ENCODE measurements at places on chromosomes 11 and 22. TPM values are rescaled to one million over a fixed set of nuclear protein-coding genes. Genes with fewer than 3 reads are reported as not detected.
A peak's percentile ranks its signal among the peaks of the same experiment; 100 is the strongest.

DNA sequence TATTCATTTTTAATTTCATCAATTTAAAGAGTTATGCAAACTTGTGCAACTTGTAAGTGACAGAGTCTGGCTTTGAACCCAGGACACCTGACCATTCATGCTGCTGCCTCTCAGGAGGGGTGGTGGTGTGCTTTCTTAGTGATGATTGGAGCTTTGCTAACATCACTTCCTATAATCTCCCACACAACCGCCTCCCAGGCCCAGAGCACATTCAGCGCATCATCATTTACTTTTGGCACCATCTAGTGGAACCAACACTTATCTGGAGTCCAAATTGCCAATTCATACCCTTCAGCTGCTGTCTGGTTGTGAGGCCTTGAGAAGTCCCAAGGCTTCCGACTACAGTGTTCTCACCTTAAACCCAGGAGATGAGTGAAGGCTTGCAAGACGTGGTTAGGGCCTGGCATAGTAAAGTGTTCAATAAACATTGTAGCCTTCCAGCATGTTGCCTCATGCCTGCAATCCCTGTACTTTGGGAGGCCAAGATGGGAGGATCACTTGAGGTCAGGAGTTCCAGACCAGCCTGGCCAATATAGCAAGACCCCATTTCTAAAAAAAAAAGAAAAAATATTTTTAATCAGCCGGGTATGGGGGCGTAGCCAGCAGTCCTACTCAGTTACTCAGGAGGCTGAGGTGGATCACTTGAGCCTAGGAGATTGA lies 1.1 kb upstream of the TTLL1 start:
- DNase-seq = peak; percentile 60

- DNase-seq = no peak
Measured at GRCh38 chr22:36029406-36029755, 757 bp upstream of the RBFOX2 start.

DNA sequence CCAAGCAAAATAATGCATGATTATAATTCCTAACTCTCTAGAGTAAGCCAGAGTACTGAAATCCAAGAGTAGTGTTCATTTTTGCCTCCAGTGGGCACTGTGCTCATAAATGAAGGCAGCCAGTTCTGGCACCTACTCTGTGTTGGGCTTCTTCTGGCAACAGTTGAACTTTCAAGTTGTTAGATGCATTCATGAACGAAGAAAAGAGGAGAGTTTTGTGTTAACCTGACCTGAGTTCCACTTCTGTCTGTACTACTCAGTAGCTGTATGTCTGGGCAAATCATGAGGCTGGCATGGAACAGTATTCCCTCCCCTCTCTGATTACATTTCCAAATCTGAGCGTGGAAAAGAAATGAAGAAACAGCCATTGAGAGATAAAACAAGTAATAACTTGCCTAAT lies 20.3 kb upstream of the TENM4 start:
- DNase-seq = no peak

DNA sequence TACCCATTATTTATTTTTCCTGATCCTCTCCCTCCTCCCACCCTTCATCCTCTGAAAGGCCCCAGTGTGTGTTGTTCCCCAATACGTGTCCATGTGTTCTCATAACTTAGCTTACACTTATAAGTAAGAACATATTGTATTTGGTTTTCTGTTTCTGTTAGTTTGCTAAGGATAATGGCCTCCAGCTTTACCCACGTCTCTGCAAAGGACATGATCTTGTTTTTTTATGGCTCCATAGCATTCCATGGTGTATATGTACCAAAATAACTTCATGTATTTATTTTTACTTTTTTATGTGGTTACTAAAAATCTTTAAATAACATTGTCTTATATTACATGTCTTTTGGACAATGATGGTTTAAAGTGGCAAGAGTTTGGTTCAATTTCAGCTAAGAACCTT lies 15.2 kb downstream of the PDGFD start:
- no peak for DNase-seq

GRCh38 chr11:75474878-75475766 lies 42.1 kb upstream of the KLHL35 start:
- DNase-seq = peak; percentile 71

The GRM5 gene
- 0.13 TPM for total RNA-seq

DNA sequence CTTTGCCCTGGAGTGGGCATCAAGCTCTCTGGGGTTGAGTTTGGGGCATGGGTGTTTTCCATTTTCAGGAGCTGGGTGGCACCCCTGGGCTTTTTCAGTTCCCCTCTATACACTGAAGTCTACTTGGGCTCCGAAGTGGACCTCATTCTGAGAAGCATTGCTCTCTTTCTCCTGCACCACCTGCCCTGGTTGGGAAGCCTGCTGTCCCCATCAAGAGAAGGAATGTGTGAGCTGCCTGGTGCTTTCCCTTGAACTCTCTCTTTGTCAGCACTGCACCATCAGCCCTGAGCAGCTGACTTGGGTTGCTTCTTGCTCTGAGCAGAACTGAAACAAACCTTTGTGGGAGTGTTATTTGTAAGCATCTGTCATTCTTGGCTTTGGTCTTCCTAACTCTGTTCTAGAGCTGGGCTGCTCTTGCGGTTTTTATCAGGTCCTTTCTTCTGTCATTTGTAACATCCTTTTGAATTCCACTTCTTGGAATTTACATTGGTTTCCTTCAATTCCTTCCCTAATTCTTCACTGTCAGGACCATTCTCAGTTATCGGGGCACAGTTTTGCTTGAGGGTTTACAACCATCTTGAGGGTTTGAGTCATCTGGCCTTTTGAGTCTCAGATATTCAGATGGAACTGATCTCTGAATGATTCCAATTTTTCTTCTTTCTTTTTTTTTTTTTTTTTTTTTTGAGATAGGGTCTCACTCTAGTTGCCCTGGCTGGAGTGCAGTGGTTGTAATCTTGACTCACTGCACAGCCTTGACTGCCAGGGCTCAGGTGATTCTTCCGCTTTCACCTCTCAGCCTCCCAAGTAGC lies 20.5 kb downstream of the UBE2L3 start:
- DNase-seq = no peak

DNA sequence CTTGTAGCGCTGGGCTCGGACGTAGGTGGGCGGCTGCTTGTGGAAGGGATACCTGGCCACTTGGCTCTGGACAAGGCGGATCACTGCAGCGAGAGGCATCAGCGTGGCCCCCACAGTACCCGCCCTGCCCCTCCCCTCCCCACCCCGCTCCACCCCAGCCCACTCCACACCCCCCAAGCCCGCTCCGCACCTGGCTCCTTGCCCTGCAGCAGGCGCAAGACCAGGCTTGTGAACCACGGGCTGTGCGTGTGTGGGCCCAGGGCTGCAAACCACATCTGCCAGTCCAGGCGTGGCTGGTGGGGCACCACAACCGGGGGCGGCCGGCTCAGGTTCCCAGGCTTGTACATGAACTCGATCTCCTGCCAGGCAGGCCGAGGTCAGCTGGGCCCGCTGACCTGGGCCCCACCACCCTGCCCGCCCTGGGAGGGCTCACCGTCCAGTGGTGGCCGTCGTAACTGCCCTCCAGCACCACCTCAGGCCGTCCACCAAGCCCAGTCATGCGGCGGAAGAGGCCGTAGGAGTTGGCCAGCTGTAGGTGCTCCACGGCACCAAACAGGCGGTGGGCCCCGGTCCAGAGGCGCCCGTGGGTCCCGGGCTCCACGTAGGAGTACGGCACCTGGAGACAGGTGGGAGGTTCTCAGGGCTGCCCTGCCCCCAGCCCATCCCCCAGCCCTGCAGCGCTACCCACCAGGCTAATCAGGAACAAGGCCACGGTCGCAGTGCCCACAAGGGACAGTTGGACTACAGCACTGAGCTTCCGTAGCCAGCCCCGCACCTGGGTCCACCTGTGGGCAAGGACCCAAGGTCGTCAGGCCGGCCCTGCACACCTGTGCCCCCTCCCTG lies 2.9 kb downstream of the LMF2 start:
- no peak for DNase-seq

DNA sequence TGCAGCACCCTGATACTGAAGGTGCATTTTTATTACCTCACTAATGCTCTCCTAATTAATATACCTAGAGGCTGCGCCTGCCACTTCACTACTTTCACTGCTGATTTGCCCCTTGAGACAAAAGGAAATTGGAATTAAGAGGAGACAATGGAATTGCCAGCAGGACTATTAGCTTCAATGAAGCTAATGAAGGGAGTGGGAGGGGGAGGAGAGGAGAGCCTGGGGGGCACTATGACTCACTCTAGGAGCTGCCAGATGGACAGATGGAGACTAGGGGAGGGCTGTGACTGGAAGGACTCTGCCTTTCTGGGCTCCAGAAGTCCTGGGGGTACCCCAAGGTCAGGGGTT lies 102.8 kb upstream of the DRD2 start:
- no peak for DNase-seq

DNA sequence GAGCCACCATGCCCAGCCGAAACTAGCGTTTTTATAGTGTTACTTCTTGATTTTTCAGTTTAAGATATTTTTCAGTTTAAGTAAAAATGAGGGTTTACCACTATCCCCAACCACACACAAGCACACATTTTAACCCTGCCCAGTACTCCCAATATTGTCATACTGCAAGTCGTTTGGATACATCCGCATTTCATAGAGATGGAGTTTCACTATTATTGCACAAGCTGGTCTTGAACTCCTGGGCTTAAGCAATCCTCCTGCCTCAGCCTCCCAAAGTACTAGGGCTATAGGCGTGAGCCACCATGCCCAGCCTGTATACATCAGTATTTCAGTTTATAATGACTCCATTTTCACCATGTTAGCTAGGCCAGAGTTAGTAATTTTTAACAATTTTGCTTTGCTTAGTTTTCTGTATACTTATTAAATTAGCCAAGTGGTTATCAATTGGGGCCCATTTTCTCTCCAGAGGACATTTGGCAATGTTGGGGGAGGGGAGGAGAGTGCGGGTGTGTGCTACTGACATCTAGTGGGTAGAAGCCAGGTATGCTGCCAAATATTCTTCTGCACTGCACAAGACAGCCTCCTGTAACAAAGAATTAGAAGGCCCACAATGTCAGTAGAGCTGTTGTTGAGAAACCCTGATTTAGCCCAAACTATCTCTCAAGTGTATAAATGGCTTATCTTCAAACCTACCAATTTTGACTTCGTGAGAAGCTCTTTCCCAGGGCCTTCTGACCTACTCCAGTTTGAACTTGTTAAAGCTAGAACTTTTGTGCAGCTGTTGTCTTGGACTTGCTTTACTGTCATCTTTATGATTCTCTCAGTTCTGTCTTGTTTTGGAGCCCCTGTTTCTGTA lies 7.3 kb downstream of the USP47 start:
- DNase-seq = peak; percentile 52

The ROBO4 gene
- 21.9 TPM for total RNA-seq

DNA sequence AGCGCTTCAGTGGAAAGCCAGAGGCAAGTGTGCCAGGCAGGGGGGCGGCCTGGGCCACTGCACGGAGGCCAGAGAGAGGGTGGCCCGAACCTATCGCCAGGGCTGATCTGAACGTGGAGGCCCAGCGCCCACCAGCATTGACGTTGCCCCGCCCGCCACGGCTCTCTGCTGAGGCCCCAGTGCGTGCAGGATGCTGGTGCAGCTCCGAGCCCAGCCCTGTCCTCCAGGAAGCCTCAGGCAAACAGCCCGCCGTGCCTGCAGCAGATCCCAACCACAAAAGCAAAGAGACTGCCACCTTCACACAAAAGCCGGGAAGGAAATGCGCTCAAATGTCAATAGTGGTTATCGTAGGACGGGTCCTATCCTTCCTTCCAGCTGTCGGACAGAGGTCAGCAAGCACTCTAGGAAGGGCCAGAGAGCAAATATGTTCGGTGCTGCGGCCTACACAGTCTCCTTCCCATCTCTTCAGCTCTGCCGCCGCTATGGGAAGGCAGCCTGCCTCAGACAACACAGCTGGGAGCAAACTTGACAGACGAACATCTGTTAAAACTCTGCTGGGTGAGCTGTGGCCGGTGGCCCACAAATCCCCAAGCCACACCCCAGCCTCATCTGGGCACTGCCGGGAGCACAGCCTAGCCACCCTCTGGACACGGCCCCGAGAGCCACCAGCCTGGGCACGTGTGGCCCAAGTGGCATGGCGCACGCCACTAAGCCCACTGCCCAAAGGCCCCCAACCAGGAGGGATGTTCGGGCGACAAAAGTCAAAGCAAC lies 146.2 kb downstream of the CRYBB2 start:
- DNase-seq = peak; percentile 49

DNA sequence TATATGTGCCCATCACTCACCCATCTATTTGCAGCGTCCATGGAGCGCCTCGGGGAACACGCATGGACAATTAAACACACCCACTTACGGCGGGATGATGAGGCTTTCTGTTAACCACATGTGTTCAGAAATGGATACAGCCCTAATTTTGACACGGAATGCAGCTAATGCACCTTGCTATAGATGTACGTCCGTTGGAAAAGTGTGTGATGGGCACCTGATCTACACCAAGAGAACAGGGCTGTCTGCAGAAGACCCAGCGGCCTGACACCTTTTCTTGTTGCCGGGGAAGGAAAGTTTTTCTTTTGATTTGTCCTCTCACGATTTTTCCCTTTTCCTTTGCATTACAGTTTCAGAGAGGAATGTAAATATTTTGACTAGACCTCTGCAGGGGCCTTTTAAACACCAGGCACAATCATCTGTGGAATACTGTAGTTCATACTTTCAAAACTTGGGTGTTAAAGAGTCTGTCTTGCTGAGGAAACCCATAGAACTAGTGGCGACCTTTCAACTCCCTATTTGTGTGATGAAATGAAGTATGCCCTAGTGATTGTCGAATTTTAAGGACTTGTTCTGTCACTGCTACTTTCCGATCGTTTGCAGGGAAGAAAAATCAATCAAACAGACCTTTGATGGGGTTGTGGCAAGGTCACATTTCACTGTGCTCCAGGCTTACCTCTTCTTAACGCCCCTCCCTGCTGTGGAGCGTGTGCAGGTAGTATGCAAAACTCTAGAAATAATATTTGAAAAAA lies 16.5 kb upstream of the PAX6 start:
- no peak for DNase-seq

- peak; percentile 78 for DNase-seq
Measured at GRCh38 chr22:50526834-50527801, 1.7 kb upstream of the SCO2 start.

DNA sequence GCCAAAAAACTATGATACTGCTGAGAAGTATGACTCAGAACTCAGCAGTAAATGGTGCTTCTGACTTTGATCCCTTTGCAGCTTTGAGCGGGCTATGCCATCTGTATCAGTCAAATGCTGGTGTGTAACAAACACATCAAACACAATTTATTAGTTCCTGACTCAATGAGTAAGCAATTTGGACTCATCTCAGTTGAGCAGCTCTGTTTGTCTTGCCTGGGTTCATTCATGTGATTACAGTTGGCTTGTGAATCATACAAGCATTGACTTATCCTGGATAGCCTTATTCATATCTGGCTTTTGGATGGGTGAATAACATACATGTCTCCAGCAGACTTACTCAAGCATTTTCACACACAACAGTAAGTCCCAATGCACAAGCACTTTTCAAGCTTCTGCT lies 858.8 kb downstream of the METTL15 start:
- DNase-seq = no peak

The DCDC1 gene
- total RNA-seq = 0.11 TPM

DNA sequence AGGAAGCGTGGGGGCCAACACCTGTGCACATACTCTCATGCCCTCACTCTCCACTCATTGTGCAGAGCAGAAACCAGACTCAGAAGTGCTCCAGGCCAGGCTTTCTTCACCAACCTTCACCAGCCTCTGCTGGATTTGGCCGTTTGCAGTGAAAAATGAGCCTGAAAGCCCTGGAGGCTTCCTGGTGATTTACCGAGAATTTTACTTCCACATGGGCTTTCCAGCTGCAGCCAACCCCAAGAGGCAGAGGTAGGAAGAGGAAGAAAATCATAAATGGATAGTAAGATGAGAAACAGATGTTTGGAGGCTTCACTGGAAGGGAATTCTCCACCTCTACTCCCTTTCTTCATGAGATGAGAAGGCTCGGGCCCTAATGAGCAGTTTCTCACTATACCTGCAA lies 155.4 kb downstream of the ETS1 start:
- no peak for DNase-seq

All from Right ventricle myocardium superior (tissue), 1 donor.